Stimulated activated CD4-positive, alpha-beta T cell treated with anti-CD3 and anti-CD28 coated beads, Interleukin-1b, Interleukin-23, amount 100 ng/mL, for 4 hours (primary cell): ENCODE measurements at places on chromosomes 7 and 10.

DNA sequence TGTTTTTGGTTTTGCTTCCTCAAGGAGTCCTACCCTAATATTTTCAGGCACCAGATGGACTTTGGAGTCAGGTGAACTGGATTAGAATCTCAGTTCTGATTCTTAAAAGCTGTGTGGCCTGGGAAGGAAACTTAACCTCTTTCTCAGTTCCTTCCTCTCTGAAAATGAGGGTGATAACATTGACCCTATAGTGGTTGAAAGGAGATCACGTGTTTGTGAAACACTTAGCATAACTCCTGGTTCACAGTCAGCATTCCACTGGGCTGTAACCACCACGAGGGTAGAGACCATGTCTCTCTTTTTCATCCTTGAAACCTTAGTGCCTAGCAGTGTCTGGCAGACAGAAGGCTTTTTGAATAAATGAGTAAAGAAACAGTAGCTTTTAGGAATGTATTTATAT, 16.7 kb downstream of the LSMEM1 start:
- DNase-seq: no peak

GRCh38 chr10:8037199-8037801, 17.2 kb upstream of the GATA3 start:
- DNase-seq: no peak

DNA sequence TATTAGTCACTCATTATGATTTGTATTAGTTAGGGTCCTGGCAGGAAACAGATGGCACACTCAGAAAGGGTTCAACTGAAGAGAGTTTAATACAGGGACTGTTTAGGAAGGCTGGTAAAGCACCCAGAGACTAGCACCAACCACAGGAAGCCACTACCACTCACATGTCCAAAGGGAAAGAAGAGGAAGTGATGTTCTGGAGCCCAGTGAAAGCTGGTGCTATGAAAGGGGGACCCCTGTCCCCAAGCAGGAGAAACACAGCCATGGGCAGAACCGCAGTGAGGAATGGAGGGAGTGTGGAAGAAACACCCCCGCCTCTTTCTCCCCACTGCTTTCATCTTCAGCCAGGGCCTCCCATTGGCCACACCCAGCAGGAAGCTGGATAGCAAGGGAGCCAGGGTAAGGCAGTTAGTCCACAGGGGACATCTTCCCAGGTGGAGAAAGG, 3.2 kb upstream of the VSIR start:
- DNase-seq: no peak

- no peak for DNase-seq
These were observed 91.4 kb downstream of the IPMK start for GRCh38 chr10:58175990-58176900.

DNA sequence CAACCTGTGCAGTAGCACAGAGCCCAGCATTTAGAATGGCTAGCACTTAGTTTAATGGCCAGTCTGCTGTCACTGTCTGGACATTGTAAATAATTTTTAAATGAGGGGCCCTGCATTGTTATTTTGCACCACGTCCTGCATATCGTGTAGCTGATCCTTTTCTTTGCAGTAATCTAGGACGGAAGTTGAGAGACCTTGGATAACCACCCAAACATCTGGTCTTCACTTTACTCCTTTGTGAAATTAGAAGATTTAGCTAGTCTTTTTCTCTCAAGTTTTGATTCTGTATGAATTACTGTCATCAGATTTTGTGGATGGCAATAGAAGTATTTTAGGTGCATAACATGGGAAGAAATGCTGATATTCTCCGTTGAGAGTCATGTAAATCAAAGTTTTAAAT, 1.9 kb downstream of the MIOS start:
- DNase-seq: no peak

- DNase-seq: no peak
These were observed 718 bp downstream of the DYNC2I1 start for GRCh38 chr7:158856883-158857668.

DNA sequence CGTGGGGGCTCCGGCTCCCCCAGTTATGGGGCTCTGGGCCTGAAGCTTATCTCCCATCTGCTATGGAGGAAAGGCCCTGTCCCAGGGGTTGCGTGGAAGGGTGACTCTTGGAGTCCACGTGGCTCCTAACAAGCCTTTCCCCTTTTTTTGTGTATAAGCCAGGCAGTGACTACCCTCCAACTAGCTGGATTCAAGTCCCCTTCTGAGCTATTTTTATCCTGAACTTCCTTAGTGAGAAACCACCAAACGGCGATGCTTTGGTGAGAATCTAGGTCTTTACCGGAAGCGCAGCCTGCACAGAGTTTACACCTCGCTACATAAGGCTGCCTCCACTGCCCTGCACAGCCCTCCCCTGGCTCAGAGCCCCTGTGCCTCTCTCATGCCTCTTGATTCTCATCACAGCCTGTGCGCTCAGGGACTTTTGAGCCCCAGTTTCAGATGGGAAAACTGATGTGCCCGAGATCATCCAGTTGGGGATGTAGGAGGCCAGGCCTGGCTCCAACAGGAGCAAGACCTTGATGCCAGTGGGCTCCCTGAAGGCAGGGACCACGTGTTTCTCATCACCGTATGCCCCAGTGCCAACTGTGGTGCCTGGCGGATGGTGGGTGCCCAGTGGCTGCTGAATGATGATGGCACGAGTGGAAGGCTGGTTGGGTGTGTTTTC, 102.3 kb upstream of the PPIF start:
- DNase-seq: no peak

DNA sequence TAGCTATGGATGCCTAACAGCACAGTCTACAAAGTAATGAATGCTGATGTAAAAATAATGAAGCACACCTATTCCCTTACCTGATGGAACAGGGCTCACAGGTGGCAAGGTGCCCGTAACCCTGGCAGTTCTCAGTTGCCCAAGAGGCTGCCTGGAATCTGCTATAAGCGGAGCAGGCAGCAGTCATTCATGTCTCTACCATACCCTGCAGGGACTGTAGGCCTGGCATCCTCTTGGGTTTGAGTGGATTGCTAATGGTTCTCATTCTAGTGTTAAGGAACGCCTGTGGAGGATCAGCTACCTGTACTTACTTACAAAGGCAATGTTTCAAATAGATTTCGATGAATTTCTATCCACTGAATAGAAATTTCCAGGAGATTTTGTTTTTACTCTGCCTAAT, 38.4 kb downstream of the BAIAP2L1 start:
- no peak for DNase-seq

DNA sequence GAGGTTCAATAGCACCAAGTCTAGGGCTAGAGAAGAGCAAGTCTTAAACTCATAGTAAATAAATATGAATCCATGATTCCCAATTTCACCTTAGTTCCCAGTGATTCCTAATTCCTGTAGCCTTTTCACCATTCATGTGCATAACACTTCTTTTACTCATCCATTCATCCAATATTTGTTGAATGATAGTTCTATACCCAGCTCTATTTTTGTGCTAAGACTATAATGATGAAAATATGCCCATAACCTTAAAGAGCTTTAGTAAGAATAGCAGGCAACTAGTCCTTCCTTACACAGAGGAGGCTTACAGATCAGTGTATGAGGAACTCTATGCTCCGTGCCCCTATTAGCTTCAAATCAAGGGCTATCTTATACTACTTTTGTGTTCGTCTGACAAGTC, 280.2 kb upstream of the CHRM2 start:
- no peak for DNase-seq

GRCh38 chr7:76048668-76048988, 722 bp downstream of the MDH2 start:
- peak; percentile 12 for DNase-seq

DNA sequence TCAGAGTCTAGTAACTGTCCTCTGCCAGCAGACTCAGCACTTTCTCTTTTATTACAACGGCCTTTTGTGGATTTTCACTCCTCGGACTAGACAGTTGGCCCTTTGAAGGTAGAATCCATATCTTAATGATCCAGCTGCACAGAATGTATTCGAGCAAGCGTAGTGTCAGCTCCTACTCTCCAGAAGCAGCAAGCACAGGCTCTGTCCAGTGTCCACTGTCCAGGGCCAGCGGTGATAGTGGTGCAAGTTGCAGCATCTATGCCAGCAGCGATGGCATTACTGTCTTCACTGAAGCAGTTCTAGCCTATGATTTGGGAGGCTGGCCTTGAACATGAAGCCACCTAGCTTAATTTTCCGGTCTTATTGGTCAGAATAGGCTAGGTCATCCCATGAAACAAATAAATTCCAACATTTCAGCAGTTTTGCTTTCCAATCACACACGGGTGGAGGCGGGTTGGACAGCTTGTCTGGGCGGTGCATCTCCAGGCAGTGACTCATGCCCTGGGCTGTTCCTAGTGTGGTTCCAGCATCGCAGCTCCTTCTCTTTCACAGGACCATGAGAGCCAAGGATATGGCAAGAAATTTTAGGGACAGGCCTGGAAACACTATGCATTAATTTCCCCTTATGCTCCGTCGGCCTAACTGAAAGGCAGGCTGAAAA, 108.6 kb upstream of the KCNMA1 start:
- no peak for DNase-seq

DNA sequence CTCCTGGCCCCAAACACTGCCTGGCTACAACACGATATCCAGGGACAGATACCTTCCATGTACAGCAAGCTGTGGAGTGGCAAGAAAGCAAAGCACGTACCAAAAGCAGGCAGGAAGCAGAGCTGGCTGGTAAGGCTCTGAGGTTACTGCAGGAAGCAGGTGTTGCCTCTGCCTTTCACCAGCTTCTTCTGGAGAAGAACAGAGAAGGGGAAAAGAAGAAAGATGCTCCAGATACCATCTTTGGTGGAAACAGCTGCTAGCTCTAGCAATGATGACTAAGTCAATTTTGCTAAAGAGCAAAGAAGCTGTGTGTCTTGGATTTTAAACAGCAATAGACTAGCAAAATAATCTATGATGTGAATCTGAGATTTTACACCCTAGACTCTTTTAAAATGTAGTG, 34.9 kb upstream of the PRSS1 start:
- DNase-seq: no peak

GRCh38 chr7:136070736-136071505, 93.8 kb upstream of the MTPN start:
- DNase-seq: no peak

DNA sequence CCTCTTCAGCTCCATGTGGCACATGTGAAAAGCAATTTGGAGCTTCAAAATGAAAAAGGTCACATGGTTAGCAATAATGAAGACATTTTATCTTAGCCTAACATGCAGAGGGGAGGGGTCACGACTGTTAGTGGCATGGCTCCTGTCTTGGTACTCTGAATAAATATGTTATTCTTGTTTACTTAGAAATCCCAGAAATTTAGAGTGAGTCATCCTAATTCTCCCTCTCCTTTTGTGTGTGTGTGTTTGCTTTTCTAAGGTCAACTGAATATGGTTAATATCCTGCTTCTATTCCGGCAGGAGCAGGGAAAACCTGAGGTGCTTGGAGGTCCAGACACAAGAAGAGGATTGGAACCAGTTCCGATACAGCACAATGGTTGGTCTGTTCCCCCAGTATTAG, 17.6 kb downstream of the BCCIP start:
- no peak for DNase-seq

DNA sequence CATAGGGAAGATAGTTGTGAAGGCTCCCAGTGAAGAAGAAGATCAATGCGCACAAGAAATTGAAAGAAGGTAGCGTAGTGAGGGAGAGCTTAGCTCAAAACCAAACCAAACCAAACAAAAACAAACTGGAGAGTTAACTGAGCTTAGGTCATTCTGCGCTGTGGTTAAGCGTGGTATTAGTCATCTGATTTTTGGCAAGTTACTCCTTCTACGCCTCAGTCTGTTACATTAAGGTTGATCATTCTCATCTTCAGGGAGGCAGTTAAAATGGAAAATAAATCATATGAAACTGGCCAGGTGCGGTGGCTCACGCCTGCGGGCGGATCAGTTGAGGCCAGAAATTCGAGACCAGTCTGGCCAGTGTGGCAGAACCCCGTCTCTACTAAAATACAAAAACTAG, 259.7 kb downstream of the EXOC4 start:
- no peak for DNase-seq

- no peak for DNase-seq
These were observed 143.5 kb upstream of the UNC5B start for GRCh38 chr10:71068861-71069271.

GRCh38 chr10:6333086-6333485, 130.4 kb downstream of the PFKFB3 start:
- DNase-seq: no peak

GRCh38 chr7:22718200-22718711, 8.7 kb upstream of the IL6 start:
- no peak for DNase-seq

- DNase-seq: no peak
These were observed 2.3 kb downstream of the HPS1 start for GRCh38 chr10:98444314-98445006.

DNA sequence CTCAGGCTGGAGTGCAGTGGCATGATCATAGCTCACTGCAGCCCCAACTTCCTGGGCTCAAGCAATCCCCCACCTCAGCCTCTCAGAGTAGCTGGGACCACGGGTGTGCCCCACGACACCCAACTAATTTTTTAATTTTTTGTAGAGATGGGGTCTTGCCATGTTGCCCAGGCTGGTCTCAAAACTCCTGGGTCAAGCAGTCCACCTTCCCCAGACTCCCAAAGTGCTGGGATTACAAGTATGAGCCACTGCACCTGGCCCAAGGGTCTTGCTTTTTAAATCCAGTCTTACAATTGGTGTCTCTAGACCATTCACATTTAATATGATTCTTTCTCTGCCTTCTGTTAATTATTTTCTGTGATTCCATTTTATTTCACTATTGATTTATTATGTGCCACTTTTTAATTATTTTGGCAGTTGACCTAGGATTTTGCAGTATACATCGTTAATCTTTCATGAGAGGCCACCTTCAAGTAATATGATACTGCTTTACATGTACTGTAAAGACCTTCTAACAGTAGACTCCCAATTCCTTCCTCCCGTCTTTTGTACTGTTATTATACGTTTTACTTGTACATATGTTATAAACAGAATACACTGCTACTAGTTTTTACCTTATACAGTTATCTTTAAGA, 18.7 kb downstream of the MMP21 start:
- no peak for DNase-seq

DNA sequence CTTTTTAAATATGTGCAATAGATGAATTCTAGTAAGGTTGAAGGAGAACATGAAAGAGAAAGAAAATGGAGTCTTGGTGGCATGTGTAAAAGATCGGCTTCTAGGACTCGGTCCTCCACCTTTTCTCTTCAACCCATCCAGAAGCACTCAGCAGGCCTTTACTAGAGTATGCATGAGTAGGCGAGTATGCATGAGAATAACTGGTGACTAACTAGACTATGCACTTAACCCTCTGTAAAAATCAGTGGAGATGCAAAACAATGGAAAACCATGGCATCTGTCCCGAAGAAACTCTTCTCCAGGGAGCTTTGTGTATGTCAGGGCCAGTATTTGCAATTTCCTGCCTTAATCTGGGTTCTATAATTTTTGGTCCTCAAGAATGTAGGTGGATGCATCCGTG, 40.0 kb upstream of the GRB10 start:
- no peak for DNase-seq

DNA sequence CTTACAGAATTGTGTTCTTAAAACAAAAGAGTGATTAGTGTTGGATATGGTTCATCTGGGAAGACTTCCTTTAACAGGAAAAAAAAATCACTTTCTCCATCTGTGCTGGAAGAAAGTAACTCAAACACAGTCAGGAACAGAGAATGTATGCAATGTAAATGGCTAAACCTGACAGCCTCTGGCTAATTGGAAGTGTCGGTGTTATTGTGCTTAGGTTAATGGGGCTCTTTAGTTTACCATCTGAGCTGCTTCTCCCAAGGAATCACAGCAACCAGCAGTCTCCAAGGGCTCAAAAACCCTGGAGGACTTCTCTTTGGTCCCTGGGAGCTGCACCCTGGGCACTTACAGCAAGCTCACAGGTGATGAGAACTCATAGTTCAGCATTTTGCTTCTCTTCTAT, 724.5 kb downstream of the LRMDA start:
- DNase-seq: no peak
